Lower lobe of right lung (tissue), 2 donors: ENCODE measurements at places on chromosomes 11 and 22.

- no peak for DNase-seq
These were observed 335.7 kb upstream of the MPPED2 start for GRCh38 chr11:30921811-30922210.

GRCh38 chr11:112103446-112103845 lies 16.8 kb downstream of the SDHD start:
- no peak for DNase-seq

- DNase-seq: no peak
These were observed 764.7 kb downstream of the BRD1 start for GRCh38 chr22:49062802-49063544.

DNA sequence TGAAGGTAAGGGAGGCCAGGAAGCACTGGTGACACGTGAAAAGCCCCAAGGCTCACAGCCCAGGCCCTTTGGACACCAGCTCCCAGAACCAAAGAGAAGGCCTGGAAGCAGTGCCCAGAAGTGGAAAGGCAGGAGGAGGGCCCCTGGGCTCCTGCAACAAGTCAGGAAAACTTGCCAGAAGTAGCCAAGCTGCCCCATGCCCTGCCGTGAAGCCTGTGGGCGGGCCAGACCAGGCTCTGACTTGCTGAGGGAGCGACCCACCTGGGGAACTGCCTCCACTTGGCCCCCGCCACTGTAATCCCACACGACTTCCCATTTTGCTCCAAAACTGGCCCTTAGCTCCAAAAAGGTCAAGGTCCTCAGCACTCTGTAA lies 51.3 kb upstream of the ARFGAP3 start:
- peak; percentile 33 for DNase-seq

DNA sequence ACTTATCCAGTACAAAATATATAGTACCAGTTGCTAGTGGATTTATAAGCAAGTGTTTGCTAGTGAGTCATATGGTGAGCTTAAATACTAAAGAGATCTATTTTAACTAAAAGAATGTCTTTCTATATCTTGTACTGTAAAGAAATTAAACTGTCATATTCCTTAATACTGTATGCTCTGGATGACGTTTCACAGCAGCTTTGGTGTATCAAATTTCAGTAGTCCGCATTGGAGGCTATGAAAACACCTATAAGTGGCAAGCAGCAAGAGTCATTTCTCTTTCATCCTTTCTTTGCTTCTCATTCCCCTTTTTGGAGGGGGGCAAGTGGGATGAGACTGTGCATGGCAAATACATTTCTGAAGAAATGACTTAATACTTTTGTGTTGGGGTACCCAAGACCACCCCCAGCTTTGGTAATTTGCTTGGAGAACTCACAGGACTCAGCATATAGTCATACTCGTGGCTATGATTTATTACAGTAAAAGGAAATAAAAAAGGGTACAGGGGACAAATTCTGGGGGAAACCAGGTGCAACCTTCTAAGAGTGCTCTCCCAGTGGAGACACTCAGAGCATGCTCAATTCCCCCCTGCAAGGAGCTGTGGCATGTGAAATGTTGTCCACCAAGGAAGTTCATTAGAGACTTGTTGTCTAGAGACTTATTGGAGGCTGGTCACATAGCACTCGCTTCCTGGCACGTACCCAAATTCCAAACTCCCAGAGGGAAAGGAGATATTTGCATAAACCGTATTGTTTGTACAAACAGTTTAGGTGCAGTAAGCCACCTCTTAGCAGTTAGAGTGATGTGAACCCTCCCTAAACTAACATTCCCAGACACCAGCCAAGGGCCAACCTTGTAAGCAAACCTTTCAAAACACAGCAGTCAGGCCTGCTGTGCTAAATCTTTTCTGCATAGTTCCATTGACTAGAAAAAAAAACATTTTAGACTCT lies 210.8 kb downstream of the PGR start:
- no peak for DNase-seq

DNA sequence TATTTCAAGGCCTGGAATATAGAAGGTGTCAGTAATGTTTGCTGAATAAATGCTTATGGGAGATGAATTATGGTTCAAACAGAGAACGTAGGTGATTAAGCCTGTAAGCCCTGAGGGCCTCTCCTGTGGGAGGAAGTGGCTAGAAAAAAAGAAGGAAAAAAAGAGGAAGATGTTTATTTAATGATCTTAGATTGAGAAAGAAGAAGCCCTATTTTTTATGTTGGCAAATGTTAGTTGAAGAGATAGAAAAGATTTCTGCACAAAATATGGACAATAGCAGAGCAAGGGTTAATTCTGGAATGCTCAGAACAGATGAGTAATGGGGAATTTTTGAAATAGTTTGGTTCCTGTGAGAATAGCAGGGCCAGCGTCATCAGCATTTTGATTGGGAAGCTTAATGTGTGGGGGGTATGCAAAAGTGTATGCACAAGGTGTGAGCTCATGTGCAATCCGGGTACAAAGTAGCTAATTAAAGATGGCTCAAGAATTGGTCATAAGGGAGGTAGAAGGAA lies 95.7 kb downstream of the TEAD1 start:
- DNase-seq: no peak

DNA sequence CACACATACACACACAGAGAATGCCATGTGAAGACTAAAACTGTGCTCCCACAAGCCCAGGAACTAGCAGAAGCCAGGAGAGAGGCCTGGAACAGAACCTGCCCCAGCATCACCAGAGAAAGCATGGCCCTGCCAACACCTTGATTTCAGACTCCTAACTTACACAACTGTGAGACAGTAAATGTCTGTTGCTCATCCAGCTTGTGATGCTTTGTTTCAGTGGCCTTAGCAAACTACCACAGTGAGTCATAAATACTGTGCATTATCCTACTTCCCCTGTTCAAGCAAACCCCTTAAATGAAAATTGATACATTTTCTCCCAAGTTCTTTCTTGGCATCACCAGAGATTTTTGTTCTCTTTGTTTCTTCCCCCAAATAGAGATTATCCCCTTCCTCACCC lies 1539.4 kb upstream of the TENM4 start:
- DNase-seq: no peak

GRCh38 chr11:33942954-33943353 lies 51.1 kb upstream of the LMO2 start:
- DNase-seq: no peak

GRCh38 chr22:49672014-49672516 lies 155.6 kb downstream of the BRD1 start:
- DNase-seq: peak; percentile 17

DNA sequence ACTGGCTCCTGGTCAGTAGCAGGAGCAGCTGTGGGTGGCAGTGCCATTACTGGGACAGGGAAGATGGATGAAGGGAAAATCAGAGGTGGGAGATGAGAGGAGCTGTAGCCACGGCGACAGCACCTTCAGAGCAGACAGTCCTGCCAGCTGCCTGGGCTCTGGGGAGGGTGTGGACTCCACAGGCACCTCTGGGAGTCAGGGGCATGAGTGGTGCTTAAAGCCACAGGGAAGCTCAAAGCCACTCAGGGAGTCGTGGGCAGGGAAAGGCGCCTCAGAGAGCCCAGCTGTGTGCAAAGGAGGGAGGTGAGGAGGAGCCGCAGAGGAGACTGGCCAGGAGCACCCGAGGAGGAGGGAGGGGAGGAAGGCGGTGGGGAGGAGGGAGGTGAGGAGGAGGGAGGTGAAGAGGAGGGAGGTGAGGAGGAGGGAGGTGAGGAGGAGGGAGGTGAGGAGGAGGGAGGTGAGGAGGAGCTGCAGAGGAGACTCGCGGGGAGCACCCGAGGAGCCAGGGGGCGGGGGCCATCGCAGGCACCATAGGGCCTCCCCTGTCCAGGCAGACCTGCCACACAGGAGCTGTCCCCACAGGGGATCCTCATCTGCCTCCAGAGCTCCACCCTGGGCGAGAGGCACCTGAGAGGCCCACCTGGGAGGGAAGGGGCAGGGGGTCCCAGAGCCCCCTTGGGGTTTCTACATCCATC lies 977.6 kb downstream of the BRD1 start:
- DNase-seq: no peak

DNA sequence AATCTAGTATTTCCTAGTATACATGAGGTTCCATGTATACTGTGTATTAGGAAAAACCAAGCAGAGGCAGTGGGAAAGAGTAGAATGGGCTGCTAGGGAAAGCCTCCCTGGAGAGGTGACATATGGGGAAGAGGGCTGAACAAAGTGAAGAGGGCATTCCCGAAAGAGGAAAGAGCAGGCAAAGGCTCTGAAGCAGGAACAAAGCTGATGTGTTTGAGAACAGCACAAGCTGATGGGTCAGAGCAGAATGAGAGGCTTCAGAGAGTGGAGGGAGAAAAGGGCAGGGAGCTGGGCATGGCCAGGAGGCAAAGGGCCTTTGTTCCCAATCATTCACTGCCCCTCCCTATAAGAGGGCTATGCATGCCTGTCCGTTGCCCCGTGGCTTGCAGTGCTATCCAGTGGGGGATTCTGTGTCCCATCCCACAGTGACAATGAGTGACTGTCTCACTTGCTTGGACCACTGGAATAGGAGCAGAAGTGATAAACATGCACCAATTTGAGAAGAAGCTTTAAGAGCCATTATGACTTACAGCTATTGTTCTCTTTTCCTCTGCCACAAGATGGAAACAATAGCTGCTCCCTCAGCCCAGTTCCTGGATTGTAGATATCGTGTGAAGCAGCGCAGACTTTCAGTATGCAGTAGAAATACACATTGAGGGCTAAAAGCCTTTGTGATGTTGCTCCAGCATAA lies 39.6 kb downstream of the GALNT18 start:
- no peak for DNase-seq

DNA sequence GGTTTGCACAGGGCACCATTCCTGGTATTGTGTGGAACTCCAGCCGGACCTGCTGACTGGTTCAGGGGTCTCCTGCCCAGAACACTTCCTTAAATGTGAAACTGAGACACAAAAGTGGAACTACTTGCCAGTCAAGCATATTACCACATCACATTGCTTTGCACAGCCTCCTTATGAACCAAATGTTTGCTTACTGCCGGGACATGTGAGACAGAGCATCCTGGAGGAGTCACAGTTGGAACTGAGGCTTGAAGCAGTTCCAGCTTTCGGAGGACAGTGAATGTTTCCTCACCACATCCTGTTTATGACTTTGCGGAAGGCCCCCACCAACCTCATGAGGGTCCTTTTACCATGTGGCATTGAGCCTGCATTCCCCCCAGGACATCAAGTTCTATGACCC lies 105.8 kb upstream of the ARHGAP42 start:
- no peak for DNase-seq

DNA sequence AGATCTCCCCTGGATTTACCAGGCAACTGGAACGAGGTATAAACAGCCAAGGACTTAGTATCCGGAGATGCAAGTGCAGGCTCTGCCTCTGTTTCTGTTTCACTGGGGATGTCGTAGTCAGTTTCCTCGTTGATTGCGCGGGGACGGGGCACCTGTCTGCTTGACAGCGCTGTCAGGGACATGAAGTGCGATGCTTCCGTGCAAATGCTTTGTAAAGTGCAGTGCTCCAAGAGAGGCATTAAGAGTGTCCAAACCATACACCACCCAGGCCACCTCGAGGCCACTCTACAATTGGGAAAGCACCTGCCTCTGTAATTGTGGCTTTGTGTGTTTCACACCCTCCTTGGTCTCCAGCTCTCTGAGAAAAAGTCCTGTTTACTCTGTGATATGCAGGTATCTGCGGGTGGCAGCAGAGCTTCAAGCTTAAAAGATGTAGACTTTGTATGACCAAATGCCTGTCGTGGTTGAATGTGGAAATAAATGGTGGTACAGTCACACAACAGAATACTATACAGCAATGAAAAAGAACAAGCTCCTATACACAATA lies 18.6 kb upstream of the CD5 start:
- DNase-seq: no peak

GRCh38 chr11:25970726-25971508 lies 361.0 kb upstream of the ANO3 start:
- DNase-seq: no peak

GRCh38 chr11:26930518-26931247 lies 63.2 kb upstream of the FIBIN start:
- no peak for DNase-seq
